GM20000 (cell line): ENCODE measurements at places on chromosomes 4 and X.

GRCh38 chrX:150092549-150092948 is 154.3 kb upstream of the EOLA2 start:
- DNase-seq, result no peak

GRCh38 chrX:136584545-136584944 is 52.5 kb downstream of the VGLL1 start:
- DNase-seq, result peak; percentile 12

GRCh38 chr4:6753103-6753560 is 29.4 kb upstream of the KIAA0232 start:
- no peak for DNase-seq

DNA sequence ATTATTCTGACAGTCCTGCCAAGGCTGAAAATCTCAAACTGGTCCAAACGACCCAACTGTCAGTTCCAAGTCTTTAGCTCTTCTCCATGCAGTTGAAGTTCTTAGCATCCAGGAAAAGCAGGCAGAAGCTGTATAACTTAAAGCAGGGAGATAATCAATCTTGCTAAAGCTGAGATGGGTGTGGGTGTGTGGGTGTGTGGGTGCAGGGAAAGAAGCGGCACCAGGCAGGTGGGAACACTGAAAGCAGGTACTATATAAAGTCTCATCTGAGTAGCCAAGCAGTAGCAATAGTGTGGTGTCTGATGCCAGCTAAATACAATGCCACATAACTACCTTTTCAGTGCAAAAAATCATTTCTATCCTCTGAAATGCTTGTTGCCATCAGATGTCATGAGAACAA is 69.7 kb upstream of the EGFL6 start:
- DNase-seq, result no peak

- DNase-seq, result no peak
These were observed 107.5 kb downstream of the CLNK start for GRCh38 chr4:10577018-10577417.
